ENCODE measurements at places on chromosomes 5 and 9.

- DNase-seq: no peak
Observed at GRCh38 chr9:125825762-125826161, 78.6 kb downstream of the PBX3 start.

DNA sequence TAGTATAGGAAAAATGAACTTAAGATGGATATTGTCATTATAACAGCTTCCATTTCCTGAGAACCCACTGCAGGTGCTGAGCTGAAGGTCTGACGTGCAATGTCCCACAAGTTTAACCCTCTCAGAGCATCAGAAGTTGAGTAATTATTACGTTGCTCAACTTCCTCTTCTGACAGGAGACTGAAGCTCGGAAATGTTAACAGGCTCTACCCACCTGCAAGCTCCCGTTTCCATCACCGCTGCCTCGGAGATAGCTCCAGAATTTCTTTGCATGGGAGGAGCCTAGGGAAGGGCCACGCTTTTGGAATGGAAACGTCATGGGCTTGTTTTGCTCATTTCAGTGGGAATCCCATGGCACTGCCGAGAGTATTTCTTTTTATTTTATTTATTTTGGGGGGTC lies 1.0 kb upstream of the NTMT1 start:
- no peak for DNase-seq

- DNase-seq: no peak
Observed at GRCh38 chr9:70534061-70534460, 119.6 kb upstream of the KLF9 start.

GRCh38 chr9:13443346-13444244 lies 164.1 kb upstream of the MPDZ start:
- DNase-seq: peak; percentile 65

GRCh38 chr5:147223948-147224791 lies 10.7 kb upstream of the STK32A start:
- peak; percentile 42 for DNase-seq

DNA sequence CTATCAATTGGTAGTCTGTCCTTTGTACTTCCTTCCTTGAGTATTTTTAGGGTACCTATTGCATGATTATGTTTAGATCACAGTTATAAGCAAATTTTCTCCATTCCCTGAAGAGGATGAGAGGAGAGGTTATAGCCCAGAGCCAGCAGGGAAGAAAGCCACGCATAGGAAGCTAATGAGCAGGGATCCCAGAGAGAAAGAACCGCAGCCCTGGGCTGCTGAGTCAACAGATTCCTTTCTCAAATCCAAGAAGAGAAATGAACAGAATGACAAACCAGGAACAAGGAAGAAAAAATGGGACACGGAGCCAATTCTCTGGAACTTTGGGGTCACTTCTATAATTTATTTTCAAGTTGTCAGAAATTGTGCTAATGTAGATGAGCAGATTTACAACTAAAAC lies 284.5 kb downstream of the RFX3 start:
- DNase-seq: no peak

DNA sequence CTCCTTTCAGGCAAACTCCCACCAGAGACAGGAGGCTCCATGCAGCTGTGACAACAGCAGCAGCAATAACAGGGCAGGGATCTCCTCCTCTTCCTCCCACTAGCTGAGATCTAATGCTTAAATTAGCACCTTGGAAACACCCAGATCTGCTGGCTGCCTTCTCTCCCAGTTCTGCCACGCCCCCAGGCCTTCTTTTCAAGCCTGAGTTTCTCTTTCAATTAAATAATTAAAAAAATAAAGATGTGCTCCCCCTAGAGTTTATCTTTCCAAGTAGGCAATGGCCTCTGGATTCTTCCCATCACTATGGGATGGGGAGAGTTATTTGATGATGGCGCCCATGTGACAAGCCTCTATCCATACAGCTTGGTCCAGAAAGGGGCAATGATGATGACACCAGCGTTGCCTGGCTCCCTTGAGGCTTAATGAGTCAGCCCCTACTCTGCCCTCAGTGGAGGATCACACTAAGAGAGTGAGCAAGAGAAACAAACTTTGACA lies 3.8 kb downstream of the FAM219A start:
- DNase-seq: no peak

DNA sequence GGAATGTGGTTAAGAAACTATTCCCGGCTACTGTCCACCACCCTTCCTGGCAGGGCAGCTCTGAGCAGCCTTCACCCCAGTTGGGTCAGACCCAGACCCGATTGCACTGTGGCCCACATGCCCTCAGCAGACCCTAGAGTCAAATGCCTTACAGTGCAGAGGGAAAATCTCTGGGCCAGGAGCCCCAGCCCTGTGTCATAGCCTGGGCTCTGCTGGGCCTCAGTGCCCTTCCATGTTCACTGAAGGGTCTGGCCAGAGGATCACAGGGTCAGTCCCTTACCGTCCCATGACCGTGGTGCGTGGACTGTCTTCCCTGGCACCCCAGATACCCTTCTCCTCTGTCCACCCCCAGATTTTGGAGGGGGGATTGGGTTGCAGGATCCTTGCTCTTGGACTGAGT lies 73.5 kb upstream of the COL5A1 start:
- no peak for DNase-seq

- no peak for DNase-seq
Observed at GRCh38 chr5:149014571-149015031, 48.3 kb downstream of the SH3TC2 start.

- no peak for DNase-seq
Observed at GRCh38 chr5:113390224-113390623, 44.6 kb downstream of the TSSK1B start.

DNA sequence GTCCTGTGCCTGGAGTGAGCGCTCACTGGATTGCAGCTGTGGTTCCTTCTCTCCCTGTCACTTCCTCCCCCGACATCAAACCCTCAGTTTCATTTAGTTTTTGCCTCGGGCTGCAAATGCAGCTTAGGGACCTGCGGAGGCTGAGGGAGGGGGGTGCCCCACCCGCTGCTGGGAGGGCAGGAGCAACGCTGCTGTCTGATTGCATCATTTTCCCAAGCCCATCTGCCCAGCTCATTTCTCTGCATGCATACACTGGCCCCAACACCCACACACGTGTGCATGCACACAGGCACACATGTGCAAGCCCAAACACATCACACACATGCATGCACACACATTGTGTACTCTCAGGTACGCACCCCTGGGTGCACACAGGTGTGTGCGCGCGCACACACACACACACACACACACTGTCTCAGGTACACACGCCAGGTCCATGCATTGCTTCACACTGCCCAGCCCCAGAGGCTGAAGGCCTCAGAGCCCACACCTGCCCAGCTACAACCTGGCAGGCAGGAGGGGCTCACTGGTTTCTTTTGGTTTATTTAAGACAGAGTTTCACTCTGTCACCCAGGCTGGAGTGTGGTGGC lies 3.4 kb downstream of the ASS1 start:
- DNase-seq: no peak

DNA sequence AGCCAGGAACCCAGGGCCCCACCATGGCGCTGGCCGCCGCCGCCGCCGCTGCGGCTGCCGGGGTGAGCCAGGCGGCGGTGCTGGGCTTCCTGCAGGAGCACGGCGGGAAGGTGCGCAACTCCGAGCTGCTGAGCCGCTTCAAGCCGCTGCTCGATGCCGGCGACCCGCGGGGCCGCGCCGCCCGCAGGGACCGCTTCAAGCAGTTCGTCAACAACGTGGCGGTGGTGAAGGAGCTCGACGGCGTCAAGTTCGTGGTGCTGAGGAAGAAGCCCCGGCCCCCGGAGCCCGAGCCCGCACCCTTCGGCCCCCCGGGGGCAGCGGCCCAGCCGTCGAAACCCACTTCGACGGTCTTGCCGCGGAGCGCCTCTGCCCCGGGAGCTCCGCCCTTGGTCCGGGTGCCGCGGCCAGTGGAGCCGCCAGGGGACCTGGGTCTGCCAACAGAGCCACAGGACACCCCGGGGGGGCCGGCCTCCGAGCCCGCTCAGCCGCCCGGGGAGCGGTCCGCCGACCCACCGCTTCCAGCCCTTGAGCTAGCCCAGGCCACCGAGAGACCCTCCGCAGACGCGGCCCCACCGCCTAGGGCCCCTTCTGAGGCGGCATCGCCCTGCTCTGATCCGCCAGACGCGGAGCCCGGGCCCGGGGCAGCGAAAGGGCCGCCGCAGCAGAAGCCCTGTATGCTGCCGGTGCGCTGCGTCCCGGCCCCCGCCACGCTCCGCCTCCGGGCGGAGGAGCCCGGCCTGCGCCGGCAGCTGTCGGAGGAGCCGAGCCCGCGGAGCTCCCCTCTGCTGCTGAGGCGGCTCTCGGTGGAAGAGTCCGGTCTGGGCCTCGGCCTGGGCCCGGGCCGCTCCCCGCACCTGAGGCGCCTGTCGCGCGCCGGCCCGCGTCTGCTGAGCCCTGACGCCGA lies 749 bp downstream of the SOWAHA start:
- no peak for DNase-seq

DNA sequence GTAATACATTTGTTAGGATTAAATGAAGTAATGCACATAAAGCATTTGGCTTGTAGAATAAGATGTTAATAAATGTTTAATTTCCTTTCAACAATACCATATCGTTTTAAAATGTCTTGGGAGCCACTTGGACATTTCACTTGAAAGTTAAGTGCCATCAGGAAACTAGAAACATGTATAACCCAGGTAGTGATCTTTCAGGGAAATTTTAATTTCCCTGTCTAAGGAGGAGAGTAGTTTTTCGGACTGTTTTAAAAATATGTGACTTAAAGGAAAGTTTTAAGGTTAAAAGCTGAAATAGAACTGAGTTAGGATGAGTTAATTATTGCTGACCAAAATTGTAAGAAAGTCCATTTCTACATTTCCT lies 18.0 kb downstream of the CDC42SE2 start:
- no peak for DNase-seq

- no peak for DNase-seq
Observed at GRCh38 chr9:69319324-69320025, 5.5 kb upstream of the ENTREP1 start.

DNA sequence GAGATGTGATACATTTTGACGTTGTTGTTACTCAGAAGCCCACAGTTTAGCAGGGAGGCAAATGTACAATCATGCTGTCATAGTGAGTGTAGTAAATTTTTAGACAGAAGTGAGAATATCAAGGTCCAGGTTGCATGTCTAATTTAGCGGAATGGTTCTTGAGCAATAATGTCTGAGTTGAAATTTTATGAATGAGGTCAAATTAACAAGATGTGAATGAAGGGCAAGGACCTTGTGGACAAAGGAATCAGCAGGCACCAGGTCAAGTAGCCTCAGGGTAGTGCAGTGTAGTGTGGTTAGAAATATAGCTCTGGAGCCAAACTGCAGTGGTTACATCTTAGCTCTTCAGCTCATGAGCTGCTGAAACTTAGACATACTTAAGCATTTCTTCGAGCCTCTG lies 36.2 kb downstream of the TNFSF8 start:
- DNase-seq: no peak

DNA sequence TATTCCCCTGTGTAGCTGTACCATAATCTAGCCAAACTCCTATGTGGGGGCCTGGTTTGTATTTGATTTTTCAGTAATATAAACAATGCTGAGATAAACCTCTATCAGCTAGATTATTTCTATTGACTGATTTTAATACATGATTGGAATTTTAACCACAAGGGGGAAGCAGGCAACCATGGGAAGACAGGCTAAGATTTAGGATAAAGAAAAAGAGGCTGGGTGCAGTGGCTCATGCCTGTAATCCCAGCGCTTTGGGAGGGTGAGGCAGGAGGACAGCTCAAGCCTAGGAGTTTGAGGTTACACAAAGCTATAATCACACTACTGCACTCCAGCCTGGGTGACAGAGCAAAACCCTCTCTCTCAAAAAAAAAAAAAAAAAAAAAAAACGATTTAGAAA lies 18.1 kb upstream of the GPX3 start:
- peak; percentile 61 for DNase-seq

- no peak for DNase-seq
Observed at GRCh38 chr9:131227112-131227958, 49.0 kb downstream of the FAM78A start.

GRCh38 chr5:143986516-143987212 lies 174.7 kb downstream of the HMHB1 start:
- peak; percentile 90 for DNase-seq

- DNase-seq: no peak
Observed at GRCh38 chr9:88342246-88342645, 46.0 kb upstream of the SPIN1 start.

DNA sequence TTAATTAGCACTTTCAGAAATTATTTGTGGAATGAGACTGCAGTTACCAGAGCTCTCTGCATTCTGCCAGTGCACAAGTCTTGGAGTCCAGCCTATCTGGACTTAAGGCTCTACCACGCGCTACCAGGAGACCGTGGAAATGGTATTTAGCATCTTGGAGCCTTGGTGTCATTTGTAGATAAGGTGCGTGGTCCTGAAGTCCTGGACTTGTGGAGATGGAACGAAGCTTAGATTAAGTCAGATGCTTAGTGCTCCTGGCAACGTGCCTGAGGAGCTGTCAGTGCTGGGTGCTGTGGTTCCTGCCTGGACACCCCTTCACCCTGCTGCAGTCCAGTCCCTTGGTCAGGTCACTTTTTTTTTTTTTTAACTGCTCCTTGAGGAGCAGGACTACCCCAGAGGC lies 59.7 kb downstream of the RCL1 start:
- DNase-seq: no peak

DNA sequence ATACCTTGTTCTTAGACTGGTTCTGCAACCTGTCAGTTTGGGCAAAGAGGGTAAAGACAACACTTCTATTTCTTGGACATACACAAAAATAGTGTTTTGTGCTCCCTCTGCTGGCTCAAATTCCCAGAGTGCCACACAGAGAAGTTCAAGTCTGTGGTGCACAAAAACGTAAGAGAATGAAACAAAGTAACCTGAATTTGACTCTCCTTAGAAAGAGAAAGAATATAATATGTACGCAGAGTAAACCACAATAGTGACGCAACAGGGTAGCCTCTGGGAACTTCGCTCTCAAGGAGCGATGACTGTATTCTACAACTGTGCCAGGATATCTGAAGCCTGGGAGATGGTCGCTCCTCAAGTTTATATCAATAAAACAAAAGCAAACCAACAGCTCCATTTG lies 18.5 kb downstream of the DDX31 start:
- DNase-seq: no peak

- DNase-seq: no peak
Observed at GRCh38 chr9:12933957-12934356, 159.1 kb downstream of the LURAP1L start.

GRCh38 chr9:36149197-36149596 lies 12.7 kb downstream of the GLIPR2 start:
- DNase-seq: no peak

DNA sequence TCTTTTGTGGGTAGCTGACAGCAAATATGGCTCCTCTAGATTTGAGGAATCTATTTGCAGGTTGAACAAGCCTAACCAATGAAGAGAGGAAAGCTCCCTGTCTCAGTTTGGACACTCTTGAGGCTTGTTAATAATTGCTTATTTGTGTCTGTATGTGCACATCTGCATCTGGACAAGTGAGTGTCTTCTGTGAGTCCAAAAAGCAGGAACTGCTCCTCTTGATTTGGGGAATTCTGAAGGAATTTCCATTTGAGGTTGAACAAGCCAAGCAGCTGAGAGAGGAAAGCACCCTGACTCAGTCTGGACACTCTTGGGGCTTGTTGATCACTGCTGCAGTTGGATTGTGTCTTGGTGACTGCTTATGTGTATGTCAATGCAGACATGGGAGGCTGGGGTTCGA lies 211.6 kb downstream of the DTWD2 start:
- DNase-seq: no peak

- no peak for DNase-seq
Observed at GRCh38 chr9:129428864-129429577, 191.9 kb downstream of the C9orf50 start.
